Endothelial cell (in vitro differentiated cells): ENCODE measurements at places on chromosomes 2 and 18. TPM values are rescaled to one million over a fixed set of nuclear protein-coding genes. Genes with fewer than 3 reads are reported as not detected.

DNA sequence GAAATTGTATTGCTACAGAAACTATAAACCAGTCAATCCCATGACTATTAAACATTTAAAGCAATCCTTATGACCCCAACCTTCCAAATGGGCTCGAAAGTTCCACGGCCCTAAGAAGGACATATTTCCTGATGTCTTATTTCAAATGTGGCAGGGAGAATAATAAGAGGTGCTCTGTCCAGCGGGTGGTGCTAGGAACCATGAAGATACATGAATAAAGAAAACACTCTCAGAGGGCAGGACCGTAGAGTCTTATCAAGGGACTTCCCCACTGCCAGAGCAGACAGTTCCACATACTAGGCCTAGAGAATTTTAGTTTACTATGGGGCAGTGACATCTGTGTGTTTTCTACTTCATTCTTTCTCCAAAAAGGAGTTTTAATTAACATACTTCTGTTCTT lies 187.1 kb upstream of the PIK3C3 start:
- DNase-seq = peak; percentile 9

DNA sequence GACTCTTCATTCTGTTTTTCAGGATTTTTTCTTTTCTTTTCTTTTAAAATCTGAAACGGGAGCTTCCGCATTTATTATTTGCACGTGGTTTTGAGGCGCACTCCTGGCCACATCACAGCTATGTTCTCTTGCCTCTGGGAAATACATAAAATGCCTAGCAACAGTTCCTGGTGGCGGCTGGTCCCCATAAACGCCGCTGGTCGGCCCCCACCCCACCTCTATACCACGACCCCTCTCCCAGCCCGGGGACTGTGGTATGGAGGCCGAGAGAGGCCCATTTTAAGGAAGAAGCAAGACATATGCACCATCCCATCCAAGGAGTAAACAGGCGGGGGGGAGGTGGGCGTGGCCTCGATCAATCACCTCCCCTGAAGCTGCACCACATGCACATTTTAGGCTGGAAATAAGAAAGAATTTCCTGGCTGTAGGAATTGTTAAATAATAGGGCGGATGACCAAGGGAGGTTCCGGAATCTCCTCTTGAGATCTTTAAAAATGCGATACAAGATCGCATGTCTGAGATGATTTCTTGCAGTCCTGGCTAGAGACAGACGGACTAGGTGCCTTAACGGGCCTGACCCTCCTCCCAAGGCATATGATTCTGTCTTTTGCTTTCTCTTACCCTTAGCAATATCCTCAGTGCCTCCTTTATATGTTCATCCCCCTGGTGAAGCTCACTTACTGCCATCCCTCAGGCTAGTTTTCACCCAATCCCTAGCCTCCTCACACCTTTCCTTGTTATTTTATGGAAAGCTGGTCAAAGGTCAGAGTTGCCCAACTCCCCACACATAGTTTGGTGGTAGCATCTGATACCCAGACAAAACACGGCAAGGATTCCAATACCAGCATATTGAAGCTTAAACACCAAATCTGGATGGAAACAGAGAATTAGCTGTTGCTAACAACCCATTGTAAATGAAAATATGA lies 82.4 kb downstream of the BCL2 start:
- no peak for DNase-seq

DNA sequence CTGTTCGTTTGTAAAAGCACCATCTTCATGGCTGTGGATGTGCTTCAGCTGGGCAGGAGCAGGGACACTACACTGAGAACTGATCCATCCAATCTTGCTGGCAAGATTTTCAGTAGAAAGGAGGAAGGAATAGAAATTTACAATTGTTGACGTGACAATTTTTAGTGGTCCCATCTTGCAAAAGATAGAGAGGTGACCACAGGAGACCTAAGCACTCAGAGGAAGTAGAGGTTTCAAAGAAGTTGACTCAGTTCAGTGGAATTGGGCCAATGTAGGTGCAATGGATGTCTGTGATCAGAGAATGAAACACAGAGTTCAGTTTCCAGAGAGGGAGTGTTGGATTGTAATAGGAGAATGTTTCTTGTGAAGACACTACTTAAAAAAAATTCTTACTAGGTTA lies 1.4 kb downstream of the UGT1A5 start:
- DNase-seq = no peak

- DNase-seq = no peak
Measured at GRCh38 chr18:61556862-61557261, 223.6 kb downstream of the CDH20 start.

- DNase-seq = no peak
Measured at GRCh38 chr2:112725545-112726457, 5.0 kb downstream of the NT5DC4 start.

DNA sequence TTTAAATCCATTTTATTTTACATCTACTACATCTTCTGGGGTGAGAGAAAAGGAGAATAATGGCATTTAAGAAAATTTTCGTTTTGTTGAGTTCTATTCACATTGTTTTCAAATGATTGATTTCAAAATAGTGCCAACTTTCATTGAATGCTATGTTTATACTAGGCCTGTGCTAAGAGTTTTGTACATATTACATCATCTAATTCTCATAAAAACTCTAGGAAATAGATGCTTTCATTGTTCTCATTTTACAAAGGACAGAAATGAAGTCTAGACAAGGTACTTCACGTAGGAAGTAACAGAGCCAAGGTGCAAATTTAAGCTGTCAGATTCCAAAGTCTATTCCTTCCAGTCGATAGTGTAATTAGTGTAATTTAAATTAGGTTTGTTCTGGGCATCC lies 402.8 kb upstream of the UBE2E3 start:
- DNase-seq = no peak

DNA sequence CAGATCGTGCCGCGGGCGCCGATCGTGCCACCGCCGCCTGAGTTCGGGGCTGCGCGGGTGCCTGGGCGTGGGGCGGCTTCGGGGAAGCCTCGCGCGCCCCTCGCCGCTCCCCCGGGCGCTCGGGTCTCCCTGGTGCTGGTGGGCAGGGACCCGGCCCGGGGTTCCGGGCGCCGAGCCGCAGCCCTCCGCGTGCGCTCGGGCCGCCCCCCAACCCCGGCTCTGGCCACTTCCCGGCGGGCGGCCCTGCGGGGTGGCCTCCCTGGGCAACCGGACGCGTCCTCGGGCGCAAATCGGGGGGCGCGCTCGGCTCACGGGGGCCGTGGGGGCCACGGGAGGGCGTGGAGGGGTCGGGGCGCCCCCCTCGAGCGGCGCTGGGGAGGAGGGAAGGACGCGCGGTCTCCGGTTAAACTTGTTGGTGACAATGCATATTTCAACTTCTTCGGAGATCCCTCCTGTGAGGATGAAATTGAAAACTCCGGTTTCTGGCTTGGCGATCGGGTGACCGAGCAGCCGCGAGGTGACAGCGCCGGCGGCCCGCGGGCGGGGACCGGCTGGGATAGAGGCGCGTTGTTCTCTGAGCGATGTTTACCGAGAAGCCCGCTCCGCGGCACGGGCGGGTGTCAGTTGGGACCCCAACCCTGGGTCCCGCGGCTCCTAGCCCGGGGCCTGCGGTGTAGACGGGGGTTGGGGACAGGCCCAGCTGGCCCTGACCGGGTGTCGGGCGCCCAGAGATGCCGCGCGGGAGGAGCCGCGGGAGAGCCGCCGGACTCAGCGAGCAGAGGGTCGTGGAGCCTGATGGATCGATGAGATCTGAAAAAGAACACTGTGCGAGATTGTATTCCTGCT lies 676 bp downstream of the SH3BP4 start:
- DNase-seq = peak; percentile 33

- DNase-seq = no peak
Measured at GRCh38 chr2:43349904-43350303, 123.5 kb upstream of the ZFP36L2 start.

DNA sequence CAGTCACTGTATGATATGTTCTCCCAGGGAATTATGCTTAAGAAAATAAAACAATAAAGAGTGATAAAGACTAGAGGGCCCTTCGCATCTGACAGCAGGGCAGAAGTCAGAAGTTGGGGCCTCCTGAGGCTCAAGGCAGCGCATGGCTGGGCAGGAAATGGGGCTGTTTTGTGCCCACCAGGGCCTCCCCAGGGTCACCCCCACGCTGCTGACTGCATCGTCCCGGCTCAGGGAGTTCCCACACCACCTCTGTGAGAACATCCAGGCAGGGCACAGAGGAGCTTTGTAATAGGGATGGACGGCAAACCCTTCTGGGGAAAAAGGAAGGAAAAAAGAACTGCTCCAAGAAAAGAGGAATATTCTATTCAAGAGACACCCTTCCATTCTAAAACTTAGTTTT lies 41.2 kb downstream of the PAX3 start:
- DNase-seq = no peak

- DNase-seq = no peak
Measured at GRCh38 chr2:12031866-12032265, 285.4 kb downstream of the LPIN1 start.

DNA sequence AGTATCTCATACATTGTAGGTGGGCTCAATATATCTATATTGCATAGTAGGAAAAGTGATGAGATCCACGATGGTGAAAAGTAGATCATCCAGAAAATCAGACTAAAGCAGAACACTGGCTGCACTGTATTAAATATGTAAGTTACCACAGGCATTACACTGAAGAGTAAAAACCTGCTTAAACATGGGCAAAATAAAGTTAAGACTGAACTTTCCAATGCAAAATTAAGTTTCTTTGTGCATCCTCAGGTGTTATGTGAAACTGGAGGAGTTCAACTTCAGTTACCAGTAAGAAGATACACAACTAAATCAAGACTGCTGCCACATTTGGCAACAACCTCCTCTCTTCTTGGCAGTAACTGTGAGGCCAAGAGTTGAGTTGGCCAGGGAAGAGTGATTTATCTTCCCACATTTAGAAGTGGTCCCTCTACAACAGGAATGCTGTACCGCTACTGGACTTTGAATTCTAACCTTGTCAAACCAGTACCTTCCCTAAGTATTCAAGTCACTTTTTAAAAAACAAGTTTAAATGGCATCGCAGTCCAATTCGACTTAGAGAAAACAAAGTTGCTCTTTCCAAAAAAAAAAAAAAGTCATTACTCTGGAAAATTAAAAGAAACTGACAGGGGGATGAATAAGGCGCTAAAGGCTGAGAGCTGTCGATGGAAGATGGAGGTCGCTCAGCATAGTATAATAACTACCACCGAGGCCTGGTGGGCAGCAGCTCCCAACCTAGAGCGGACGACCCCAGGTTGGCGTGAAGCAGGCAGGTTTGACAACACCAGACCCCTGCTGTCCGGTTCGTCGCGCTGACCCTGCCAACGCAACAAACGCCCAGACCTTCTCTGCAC lies 1.1 kb downstream of the MAP4K3 start:
- DNase-seq = no peak

DNA sequence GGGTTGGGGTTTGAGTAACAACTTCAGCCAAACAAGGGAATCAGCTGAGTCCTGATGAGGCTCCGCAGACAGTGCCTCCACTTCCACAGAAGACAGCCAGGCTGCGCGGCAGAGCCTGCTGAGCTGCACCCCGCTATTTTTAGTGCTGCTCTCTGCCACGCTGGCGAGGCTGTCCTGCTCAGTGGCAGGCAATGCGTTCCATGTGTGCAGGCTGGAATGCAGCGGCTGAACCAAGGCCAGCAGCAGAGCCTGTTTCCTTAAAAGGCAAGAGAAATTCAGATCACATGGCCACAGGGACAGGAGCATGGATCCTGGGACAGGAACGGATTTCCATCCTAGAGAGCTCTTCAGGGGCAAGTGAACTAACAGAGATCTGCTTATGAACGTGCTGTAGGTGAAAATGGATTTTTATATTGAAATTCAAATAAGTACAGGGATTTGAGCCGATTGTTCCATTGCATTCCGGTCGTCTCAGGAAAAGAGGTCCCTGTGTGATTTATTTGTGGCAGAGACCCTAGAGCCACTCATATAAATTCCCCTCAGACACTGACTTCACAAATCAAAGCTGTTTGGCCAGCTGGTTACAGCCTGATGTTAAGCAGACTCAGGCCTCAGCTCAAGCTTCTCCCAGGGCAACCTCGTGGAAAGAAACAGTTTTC lies 98.7 kb downstream of the COL6A3 start:
- DNase-seq = no peak

DNA sequence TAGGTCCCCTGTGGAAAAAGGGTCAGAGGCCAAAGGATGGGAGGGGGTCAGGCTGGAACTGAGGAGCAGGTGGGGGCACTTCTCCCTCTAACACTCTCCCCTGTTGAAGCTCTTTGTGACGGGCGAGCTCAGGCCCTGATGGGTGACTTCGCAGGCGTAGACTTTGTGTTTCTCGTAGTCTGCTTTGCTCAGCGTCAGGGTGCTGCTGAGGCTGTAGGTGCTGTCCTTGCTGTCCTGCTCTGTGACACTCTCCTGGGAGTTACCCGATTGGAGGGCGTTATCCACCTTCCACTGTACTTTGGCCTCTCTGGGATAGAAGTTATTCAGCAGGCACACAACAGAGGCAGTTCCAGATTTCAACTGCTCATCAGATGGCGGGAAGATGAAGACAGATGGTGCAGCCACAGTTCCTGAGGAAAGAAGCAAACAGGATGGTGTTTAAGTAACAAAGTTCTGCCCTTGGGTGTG lies 165.8 kb downstream of the RPIA start:
- DNase-seq = no peak

- no peak for DNase-seq
Measured at GRCh38 chr2:68464651-68465050, 2.4 kb downstream of the FBXO48 start.

DNA sequence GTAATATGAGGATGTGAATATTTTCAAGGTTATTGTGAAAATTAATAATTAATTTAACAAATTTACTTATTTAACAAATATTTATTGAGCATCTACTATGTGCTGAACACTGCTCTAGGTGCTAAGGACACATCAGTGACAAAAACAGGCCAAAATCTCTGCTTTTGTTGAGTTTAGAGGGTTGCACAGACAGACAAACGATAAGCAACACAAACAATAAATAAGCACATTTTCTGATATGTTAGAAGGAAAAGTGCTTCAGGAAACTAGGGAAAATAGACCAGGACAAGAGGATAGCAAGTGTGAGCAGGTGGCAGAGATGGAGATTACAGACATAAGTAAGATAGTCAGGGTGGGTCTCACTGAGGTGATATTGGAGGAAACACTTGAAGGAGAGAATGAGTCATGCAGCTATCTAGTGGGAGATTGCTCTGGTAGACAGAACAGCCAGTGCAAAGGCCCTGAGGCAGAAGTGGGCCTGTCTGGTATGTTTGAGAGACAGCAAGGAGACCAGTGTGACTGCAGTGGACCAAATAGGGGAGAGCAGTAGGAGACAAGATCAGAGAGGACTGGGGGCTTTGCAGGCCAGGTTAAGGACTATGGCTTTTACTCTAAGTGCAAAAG lies 38.3 kb downstream of the SFXN5 start:
- DNase-seq = no peak

- DNase-seq = no peak
Measured at GRCh38 chr2:194151231-194151630, 1505.8 kb upstream of the SLC39A10 start.

- no peak for DNase-seq
Measured at GRCh38 chr2:44247924-44248323, 27.4 kb upstream of the SLC3A1 start.

- DNase-seq = no peak
Measured at GRCh38 chr2:178700922-178701342, 106.3 kb downstream of the TTN start.

FAM117B gene
- 13.0 TPM for total RNA-seq

CCDC141 gene
- total RNA-seq = 0.67 TPM

ASIC4 gene
- total RNA-seq = 1.6 TPM

CROCC2 gene
- not detected for total RNA-seq

FAM110C gene
- total RNA-seq = 0.08 TPM

ADNP2 gene
- 23.7 TPM for total RNA-seq

GREB1L gene
- total RNA-seq = 105 TPM

MBP gene
- 9.7 TPM for total RNA-seq

EN1 gene
- total RNA-seq = 0.87 TPM
